Daoy (cell line): ENCODE measurements at places on chromosomes 1 and 21.

- DNase-seq: peak; percentile 41
Measured at GRCh38 chr1:67429011-67429527, 1.1 kb downstream of the SERBP1 start.

GRCh38 chr1:113617438-113618141 lies 141.7 kb downstream of the PHTF1 start:
- peak; percentile 35 for DNase-seq

DNA sequence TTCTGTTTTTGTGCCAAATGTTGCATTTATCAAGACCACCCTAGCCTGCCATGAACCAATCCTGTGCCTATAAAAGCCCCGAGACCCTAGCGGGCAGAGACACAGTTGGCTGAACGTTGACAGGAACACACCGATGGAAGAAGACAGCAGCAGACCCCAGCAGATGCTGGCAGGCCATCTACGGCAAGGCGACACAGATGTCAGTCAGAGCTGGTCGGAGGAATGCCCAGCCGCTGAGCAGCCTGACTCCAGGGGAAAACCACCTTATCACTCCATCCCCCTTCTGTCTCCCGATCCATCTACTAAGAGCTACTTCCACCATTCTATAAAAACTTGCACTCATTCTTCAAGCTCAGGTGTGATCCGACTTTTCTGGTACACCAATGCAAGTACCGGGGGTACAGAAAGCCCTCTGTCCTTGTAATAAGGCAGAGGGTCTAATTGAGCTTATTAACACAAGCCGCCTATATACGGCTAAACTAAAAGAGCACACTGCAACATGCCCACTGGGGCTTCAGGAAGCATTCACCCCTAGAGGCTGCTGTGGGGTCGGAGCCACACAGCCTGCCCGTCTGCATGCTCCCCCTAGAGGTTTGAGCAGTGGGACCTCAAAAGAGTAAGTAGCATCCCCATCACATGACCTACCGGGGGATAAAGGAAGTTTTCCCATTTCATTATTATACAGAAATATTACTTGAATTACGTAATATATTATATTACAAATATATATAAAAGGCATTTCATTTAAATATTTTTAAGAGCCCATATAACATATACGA lies 1156.3 kb upstream of the B3GALT2 start:
- DNase-seq: no peak

DNA sequence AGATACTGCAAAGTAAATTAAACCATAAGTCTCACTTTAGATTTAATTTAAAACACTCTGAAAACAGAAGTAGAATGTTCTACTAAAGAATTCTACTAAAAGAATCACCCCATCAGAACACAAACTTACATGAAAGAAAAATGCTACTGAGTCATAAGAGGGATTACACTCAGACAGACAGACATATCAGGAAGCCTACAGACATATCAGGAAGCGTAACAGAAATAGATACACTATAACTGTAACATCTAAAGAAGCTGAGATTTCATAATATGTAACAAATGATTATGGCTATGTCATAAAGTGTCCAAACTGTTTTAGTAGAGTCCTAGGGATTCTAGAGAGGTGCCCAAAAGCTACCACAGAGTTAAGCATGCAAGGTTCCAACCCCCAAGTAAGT lies 23.9 kb downstream of the FOXJ3 start:
- DNase-seq: no peak

- no peak for DNase-seq
Measured at GRCh38 chr1:56569661-56570060, 9.7 kb downstream of the PLPP3 start.

DNA sequence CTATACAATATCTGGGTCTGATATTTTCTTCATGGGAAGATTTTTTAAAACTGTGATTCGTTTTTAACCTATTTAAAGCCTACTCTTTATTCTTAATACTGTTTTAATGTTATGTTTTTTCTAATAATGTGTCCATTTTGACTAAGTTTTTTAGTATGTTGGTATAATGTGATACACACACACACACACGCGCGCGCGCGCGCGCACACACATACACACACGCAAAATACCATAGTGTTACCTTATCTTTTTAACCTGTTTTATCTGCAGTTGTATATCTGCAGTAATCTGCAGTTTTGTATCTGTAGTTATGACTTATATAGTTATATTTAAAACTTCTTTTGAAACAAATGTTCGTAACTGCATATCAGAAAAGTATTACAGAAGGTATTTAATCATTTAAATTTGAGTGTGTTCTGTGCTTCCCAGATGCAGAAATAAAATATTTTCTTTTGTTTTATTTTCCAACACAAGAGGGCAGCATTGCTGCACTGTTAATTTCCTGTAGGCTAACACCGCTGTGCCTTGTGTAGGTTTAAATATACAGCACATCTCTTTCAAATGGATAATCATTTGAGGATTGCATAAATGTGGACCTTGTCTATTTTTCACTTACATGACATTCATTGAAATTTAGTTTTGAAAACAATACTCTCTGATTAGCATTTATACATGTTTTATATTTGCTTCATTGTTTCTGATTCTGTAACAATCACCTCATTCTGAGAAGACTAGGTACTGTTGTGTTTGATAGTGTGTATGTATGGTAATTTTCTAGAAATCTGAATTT lies 166.1 kb downstream of the PDE4B start:
- peak; percentile 37 for DNase-seq

GRCh38 chr1:184739796-184740195 lies 14.9 kb downstream of the EDEM3 start:
- DNase-seq: no peak

GRCh38 chr1:171641076-171641864 lies 11.2 kb downstream of the MYOC start:
- no peak for DNase-seq

DNA sequence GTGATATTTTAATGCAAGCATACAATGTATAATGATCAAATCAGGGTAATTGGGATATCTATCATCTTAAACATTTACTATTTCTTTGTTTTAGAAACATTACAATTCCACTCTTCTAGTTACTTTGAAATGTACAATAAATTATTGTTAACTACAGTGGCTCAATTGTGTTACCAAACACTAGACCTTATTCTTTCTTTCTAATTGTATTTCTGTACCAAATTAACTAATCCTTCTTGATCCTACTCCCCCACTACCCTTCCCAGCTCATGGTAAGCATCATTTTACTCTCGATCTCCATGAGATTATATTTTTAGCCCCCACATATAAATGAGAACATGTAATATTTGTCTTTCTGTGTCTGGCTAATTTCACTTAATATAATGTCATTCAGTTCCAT lies 95.0 kb upstream of the MROH9 start:
- no peak for DNase-seq

DNA sequence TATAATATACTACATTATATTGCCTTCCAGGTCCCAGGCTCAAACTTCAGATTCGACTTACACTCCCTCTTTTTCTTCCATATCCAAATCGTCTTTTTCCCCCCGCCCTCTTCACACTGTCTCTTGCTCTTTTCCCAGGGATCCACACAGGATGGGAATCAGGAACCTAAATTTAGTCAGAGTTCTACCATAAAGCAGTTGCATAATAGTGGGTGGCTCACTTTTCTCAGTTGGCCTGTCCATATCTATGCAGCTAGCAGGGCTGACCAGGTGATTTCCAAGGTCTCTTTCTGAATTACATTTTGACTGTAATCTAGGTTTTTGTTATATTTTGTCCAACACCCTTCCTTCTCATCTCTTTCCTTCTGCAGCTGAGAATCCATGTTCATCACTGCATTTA lies 7.7 kb upstream of the BCAS2 start:
- DNase-seq: no peak

- DNase-seq: peak; percentile 88
Measured at GRCh38 chr1:63593303-63593885, at the start of gene PGM1. Gene PGM1, plus strand, starts transcription at chr1:63593411. Its CDS starts 78 bp downstream, at chr1:63593489.

DNA sequence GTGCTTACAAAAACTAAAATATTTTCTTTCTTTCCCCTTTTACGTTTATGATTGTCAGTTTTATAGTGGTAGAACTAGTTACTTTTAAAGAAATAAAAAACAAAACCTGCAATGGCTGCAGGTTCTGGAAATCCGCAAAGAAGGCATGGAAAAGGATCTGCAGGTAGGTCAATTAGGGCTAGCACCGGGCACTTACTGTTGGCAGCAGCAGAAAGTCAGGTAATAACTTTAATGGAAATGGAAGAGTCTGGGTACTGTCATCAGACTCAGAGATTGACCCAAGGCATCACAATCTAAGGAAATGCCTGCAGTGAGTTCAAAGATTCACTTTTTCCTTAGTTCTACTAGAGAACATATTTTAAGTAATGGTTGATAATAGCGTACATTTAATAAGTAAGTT lies 1136.3 kb upstream of the B3GALT2 start:
- no peak for DNase-seq

GRCh38 chr1:245503548-245503947 lies 348.8 kb downstream of the KIF26B start:
- DNase-seq: no peak

DNA sequence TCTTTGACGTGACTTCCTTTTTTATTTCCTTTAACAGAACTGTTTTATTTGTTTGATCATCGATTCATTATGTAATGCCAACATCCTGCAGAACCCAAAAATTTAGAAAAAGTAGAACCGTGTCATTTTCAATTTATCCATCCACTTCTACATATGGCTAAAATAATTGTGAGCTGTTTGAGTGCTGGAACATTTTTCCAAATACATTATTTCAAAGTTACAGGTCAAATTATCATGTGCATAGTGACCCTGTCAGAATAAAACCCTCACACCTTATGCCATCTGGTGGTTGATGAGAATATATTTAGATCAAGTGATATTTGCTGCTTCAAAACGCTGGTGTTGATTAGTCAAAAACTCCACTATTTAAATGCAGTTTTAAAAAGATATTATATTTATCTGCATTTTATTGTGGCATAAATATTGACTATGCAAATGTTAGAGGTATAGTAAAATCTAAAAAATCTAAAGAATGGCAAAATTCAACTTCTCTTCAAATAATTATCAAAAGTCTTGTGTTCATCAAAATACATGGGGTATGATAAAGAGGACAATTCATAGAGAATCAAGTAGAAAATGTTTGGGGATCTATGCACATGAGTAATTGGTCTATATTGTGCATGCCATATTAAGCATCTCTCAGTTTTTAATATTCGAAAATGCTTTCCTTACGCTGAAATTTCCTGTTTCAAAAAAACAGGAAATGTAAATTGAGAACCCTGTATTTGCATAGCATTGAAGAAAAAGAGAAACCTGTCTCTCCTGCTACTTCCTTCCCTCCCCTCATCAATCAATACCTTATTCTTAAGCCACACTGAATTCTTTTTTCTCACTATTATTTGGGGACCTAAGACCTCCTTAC lies 39.7 kb downstream of the UBE2U start:
- DNase-seq: peak; percentile 57

GRCh38 chr1:240559781-240560180 lies 52.2 kb downstream of the GREM2 start:
- peak; percentile 71 for DNase-seq

- peak; percentile 85 for DNase-seq
Measured at GRCh38 chr1:37556712-37557196, at the start of gene DNALI1. Gene DNALI1, plus strand, starts transcription at chr1:37556940. Its CDS starts 55 bp downstream, at chr1:37556995.
